ENCODE measurements at places on chromosomes 1 and 21.

DNA sequence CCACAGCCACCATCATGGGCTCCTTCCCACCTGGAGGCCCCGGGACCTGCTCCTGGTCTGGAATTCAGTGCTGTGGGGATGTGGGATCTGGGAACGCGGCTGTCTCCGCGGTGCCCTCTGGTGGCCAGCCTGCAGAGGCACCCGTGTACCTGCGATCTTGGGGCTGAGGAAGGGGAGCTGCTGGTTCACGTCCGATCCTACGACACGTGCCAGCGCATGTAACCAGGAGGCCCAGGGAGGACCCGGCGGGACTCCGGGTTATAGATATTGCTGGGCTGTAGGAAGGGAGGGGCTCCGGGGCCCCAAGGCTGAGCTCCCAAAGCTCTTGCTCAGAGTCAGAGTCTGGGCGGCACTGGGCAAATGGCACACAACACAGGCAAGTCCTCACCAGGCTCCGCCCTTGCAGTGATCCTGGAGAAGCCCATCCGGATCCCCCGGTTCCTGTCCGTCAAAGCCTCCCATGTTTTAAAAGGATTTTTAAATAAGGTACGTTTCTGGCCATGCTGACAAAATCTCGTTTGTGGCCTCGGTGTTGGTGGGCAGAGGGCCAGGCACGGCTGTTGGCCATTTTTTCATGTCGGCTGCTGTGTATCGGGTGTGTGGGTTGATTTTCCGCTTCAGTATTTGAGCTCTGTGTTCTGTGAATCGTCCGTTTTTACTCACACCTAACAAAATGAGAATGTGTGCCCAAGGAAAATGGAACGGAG lies 20.1 kb downstream of the FAAP20 start:
- DNase-seq = no peak

DNA sequence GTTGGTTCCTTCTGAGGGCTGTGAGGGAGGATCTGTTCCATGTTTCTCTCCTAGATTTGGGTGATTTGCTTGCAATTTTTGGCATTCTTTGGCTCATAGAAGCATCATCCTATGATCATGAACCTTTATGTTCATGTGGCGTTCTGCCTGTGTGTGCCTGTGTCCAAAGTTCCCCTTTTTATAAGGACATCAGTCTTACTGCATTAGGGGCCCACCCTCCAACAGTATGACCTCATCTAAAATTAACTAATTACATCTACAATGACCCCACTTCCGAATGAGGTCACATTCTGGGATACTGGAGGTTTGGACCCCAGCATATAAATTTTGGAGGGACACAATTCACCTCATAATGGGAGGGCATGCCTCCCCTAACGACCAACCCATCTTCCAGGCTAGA lies 12.8 kb upstream of the CAMK1G start:
- no peak for DNase-seq

DNA sequence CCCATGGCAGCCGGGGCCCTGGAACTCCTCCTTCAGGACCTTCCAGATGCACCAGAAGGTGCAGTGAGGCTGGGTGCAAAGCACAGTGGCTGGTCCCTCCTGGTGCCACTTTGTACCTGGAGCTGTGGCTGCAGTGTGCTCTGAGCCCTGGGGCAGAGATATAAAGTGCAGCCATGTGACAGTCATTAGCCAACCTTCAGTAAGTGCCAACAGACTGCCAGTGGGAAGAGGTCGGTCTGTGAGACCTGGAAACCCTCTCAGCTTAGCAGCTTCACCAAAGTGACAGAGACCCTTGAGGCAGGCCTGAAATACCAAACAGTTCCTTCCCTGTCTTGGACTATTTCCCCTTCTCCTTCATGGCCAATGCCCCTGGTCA lies 26.7 kb upstream of the NGF start:
- no peak for DNase-seq

DNA sequence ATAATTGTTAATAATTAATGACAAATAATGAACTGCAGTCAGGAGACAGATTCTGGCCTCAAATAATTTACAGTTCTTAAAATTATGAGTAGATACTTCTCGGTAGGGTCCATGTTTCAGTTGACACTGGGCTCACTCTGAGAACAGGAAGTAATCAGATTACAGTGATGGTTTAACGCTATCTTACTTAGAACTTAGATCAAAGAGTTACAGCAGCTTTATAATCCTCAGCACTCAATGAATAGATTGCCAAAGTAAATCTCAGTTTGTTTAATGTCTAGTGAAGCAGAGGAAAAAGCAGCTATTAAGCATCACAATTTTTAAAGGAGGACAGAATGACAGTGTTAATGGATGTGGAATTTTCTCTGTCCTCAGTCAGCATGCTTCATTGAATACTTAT lies 79.6 kb downstream of the PDE4B start:
- no peak for DNase-seq

DNA sequence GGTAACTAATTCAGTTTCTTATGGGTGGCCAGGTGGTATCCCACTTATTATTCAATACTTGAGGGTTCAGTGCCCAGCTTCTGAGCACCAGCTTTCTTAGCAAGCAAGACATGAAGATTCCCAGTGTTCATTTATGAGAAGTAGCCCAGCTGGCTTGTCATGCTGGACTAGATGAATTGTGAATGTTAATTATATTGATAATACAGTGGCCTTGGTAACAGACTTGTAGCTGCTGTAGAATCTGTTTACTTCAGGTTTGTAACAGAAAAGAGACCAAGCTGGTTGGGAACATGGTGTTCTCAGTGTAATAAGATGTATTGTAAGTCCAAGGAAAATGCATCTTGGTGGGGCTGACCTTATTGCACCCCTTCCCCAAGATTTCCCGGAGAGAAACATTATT lies 10.1 kb downstream of the AHCYL1 start:
- DNase-seq = no peak

DNA sequence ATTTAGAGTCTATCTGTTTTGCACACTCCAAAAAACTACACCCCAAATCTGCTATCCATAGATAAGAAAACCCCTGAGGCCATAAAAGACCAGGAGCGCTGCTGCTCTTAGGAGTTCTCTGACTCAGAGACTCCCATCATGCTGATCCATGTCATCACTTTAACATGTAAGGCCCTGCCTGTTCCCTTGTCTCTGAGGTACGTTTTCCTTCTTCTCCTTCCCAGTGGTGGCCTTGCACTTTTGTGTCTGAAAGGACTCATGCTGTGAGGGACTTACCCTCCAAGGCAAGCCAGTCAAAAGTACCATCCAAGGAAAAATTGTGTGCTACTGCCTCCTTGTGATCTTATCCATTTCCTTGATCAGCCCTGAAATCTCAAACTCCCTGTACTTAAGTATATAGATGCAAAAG lies 427.4 kb upstream of the NCAM2 start:
- no peak for DNase-seq

DNA sequence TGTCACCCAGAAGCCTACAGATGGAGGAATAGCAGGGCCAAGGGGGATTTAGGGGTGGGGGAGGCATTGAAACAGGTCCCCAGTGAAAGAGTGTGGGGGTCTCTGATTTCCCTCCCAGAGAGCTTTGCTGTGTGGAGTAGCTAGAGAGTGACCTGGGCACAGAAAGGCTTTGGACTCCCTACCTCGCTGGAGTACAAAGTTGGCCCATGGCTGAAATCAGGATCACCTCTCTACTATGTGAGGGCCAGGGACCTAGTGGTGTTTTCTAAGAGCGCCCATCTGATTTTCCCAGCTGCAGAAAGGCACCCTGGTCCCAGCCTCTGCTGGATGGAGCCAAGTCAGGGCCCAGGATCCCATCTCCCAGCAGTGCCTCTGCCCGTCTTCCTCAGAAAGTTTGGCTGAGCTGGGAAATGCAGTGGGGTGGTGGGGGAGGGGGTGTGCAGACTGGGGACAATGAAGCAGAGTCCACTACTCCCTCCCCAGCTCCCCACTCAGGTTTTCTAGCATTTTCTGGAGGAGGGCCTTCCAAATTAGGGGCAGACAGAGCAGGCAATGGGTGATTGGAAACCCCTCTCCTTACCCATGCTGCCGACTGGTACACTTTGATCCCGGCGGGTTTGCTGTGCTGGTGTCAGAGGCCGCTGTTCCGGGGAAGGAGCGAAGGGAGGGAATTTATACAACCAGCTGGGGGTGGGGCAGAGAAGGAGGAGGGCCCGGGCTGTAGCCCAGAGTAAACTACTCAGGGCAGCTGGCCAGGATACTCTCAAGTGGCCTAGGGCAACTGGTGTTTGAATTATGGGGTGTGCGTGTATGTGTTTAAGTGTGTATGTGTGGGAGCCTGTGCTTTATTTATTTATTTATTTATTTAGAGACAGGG lies at the start of gene SELENBP1:
Gene SELENBP1 (minus strand): TSS at position 648 of the 877 bp plus-strand sequence. CDS start 64 bp downstream, at position 584.
- no peak for DNase-seq

DNA sequence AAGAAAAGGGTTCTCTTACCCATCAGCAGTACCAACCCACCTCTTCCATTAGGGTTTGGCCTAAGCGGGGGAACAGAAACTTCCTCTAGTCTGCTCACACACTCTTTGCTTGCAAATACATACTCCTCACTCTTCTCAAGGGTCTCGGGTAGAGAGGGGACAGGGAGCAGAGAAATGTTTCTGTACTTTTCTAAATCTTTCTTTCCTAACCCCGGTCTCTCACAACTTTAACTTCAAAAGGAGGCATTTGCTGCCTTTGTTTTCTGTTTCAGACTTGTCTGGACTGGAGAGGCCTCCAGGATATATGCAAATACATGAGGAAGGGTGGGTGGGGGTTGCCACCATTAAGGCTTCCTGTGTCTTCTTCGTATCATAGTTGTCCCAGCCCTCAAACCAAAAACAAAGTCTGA lies 10.5 kb upstream of the LAX1 start:
- DNase-seq = no peak
